Stimulated activated CD8-positive, alpha-beta memory T cell treated with anti-CD3 and anti-CD28 coated beads, Interleukin-2, amount 100 ng/mL, for 1 hour (primary cell): ENCODE measurements at places on chromosomes 5 and 9.

DNA sequence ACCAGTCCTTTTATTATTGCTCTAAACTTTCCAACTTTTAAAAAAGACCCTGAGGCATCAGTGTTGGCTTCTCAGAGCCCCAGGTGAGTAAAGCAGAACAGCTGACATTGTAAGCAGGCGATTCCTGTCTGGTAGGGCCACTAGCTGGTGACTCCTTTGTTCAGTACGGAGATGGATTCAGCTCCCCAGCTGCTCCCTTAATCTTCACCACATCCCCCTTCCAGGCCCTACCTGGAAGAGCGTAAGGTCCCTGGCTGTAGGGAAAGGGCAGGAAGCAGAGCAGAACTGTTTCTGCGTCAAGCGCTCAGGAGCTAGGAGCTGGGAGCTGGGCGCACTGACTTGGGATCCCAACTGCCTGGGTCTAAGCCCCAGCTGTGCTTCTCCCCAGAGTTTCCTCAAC, 203.7 kb upstream of the TAS2R1 start:
- no peak for DNase-seq

- DNase-seq: no peak
These were observed 40.3 kb upstream of the CDKN2AIPNL start for GRCh38 chr5:134451936-134452505.

GRCh38 chr9:131098391-131099101, 2.2 kb downstream of the AIF1L start:
- DNase-seq: no peak

DNA sequence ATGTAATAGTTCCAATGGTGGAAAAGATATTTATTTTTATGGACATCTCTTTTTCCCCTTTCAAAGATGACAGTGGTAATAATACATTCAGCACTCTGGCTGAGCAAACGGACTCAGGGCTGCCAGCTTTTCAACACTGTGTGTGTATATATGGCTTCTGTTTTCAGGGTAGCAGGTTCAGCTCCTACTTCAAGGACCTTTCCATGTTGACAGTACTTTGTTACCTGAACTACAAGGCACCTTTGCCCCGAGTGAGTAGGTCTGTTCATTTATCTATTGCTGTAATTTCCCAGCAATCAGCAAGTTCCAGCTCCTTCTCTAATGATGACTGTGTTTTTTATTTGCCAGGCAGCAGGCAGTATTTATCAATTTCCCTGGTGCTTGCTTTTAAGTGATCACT, 387.4 kb upstream of the KIF2A start:
- no peak for DNase-seq

GRCh38 chr5:143543358-143544255, 140.1 kb upstream of the NR3C1 start:
- no peak for DNase-seq

- DNase-seq: no peak
These were observed 24.0 kb upstream of the C5orf63 start for GRCh38 chr5:127097278-127097677.
